GM10248 (cell line): ENCODE measurements at places on chromosomes 5 and 9.

DNA sequence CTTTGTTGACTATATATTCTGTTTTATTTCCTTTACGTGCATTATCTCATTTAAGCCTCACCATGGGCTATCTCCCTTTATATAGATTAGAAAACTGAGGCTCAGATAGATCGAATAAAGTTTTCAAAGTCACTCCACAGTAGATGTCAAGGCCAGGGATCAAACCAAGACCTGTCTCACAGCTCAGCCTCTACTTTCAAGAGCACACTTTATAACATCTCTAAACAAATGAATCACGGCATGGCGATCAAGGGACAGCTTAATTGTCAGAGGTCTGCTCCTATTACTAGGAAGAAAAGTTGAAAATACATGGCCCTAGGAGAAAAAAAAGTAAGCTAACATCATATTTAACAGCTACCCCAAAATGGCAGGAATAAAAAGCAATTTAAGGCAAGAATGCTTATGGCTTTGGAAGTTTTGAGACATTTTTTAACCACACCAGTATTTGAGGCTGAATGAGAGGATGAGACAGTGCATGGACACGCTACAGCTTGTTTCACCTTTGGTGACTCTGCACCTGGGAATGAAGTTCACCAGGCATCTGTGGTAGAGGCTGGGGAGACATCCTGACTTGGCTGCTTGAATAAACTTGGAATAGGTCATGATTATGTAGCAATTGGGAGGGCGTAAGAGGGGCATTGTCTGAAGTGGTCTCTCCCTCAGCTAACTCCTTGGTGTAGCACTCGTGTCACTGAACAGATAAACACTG lies 486.8 kb upstream of the WWC1 start:
- no peak for DNase-seq

- no peak for DNase-seq
Measured at GRCh38 chr9:89523948-89524347, 26.0 kb upstream of the SEMA4D start.

DNA sequence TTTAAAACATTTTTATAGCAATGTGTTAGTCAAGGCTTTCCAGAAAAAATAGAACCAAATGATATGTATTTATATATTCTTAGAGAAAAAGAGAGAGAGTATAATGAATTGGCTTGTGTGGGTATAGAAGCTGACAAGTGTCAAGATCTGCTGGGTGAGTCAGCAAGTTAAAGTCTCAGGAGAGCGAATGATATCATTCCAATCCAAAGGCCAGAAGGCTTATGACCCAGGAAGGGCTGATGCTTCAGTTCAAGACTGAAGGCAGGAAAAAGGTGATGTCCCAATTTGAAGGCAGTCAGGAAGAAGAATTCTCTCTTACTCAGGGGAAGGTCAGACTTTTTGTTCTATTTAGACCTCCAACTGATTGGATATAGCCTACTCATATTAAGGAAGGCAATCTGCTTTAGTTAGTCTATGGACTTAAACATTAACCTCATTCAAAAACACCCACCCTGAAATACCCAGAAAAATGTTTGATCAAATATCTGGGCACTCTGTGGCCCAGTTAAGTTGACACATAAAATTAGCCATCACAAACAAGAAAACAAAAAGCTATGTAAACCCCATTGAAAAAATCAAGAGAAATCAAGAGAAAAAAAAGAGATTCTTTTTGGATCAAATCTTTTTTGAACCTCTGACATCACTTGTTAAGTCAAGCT lies 189.6 kb downstream of the PIK3R1 start:
- no peak for DNase-seq

GRCh38 chr9:95316794-95317118 lies 753 bp downstream of the FANCC start:
- peak; percentile 75 for DNase-seq

GRCh38 chr5:150783422-150783928 lies 4.9 kb downstream of the SMIM3 start:
- DNase-seq: peak; percentile 50

DNA sequence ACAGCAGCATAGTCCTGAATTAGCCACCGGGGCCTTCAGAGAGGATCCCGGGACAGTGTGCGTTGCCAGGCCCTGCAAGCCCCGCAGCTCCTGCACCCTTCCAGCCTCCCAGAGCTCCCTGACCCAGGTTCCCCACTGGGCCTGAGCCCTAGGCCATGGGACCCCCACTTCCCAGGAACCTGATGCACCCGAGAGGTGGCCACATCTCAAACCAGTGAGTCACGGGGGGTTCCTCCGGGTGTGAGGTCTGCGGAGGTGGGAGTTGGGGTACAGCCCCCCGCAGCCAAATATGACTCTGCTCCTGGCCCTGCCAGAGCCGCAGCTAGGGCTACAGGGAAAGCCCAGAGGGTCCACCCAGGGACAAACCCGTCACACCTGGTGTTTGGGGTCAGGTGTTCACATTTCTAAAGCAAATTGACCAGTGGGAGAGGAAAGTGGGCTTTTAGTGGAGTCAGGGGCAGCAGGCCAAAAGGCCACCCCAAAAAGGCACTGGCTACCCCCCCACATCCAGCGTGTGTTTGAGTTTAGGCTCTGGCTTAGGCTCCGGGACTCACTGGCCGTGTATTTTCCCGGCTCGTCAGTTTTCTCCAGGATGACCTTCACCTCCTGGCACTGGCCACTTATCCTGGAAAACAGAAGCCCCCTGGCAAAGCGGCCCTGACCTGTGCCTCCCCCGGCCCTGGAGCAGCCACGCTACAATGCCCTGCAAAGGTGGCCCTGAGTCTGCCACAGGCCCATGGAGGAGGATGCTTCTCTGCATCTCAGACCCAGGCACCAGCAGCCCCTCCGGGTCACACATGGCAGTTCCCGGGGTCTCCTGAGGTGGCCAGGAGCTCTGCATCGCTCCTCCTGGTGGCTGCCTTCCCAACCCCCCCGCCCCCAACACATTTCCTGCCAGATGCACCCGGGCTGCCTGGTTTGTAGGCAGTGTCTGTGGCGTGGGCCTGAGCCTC lies 17.4 kb upstream of the OBP2B start:
- DNase-seq: no peak

DNA sequence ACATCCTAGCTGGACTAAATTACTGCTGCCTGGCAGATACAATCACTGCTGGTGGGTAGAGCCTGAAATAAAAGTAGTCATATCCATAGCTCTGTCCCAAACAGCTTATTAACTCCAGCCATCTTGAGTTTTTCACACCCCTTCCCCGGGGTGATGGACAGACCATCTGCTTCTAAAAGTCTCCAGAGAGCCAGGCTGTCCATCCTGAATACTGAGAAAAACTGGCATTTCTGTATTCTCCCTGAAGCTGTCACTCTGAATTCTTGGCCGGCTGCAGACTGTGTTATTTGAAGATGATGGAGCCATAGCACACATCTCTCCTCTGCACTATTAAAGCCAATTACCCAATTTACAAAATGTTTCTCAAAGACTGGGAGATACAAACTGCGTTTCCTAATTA lies 118.6 kb downstream of the GABBR2 start:
- no peak for DNase-seq

DNA sequence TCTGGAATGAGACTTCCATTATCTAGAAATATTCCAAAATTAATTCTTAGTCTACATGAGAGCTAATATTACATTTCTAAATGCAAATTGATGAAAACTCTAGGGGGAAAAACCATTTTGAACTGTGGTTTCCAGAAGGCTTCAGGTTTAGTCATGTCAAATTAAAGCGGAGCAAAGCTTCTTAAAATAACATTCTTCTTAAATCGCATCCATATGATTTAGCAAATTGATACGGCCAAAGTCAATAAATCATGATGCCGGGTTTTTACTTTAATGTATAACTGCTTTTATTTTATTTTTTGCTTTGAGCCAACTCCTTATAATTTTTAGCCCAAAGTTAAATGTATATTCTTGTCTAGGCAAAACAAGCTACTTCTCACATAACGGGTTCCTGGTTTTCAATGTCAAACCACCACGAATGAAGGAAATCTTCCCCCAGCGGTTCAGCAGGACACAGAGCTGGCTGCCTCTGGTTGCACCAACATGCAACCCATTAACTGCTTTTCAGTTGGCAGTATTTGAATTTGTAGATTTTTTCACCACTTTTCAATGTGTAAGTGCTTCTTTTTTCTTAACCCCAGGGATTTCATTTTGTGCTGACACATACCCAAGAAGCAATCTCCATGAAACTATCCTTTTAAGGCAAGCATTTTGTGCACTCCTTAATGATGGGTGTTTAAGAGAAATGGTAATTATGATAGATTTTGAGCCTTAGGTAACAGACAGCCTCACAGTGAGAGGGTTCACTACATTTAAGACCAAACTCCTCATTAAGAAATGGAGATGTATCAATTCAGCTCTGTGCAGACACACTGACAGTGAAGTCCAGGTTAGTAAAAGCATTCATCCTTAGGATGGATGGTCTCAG lies 35.5 kb downstream of the EFNA5 start:
- no peak for DNase-seq

GRCh38 chr9:75914883-75915452 lies 24.5 kb downstream of the PCSK5 start:
- DNase-seq: no peak

DNA sequence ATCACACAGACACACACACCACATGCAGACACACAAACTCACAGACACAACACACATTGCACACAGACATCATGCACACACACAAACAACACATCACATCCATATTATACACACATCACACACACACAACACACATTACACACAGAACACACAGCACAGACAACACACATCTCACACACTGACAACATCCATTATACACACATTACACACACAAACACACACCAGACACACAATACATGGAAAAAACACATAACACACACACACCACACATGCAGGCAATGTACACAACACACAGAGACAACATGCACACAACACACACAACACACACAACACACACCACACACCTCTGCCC lies 4.8 kb upstream of the CCDC187 start:
- DNase-seq: no peak

- DNase-seq: no peak
Measured at GRCh38 chr9:127396253-127396807, 639 bp upstream of the SLC2A8 start.

DNA sequence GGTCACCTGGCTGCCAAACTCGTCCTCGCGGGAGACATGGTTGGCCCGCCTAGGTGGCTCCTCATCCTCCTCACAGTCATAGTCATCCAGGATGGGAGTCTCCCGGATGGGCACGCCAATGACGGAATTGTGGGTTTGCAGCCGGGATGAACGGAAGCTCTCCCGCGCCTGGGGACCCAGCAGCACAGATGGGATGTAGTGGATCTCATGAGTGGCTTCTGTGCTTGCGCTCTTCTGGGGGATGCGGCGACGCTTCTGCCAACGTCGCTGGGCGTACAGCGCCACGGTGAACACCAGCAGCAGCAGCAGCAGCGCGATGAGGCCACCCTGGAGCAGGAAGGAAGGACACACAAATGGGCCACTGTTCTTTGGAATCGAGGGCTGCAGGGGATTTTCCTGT lies 200.4 kb downstream of the ASTN2 start:
- DNase-seq: no peak

DNA sequence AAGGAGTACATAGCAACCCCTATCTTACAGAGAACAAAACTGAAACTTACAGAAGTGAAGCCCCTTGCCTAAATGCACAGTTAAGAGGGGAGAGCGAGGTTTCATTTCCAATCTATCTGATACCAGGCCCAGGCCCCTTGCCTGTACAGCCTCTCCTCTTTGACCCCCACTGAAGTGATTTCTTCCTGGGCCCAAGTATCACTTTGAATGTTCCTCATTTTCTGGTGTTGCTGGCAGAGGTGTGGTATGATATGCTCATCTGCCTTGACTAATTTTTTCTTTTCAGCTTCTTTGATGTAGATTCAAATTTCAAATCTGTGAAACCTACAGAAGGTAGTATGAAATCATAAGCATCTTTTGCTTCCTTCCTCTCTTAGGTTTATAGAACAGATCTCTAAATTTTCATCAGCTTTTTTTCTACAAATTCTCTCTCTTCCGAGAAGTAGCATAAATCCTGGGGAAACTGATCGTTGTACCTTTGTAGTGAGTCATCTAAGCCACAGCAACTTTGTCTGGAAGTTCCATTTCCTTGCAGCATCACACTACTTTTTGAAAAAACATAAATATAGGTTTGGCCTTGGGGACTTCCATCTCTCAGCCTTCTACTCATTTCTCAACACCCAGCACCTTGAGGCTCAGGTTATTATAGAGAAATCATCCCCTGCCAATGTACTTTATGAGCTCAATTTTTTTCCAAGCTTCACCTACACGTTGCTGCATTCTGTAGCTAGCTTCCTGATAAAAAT lies 402.4 kb upstream of the PTGER4 start:
- DNase-seq: peak; percentile 6

DNA sequence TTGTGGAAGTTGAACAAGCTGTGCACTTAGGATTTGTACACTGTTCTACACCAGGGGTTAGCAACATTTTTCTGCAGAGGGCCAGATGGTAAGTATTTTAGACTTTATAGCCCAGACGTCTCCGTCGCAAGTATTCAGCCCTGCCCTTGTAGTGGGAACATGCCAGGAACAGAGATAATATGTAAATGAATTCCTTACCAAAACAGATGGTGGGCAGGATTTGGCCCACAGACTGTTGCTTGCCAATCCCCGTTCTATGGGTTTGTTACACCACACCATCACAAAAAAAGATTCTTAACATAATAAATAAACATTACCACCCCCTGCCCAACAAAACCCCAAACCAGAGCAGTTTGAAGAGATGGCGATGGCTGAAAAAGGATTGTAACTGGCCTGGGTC lies 74.3 kb downstream of the AMBP start:
- DNase-seq: no peak

DNA sequence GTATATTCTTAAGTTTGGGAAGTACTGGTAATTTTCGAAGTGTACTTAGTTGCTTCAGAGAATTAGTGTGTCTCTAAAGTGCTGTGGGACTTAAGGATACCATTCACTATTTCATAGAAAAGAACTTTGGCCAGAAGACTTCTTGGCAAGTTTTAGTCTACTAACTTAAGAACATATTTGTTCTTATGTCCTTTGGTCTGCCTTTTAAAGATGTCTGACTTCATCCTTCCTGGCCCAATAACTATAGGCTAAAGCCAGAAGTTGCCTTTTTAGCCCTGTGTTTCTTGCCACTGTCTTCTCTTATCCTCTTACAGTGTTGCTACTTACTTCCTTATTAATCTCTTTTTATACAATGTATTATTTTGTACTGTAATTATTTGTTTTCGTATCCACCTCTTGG lies 6.3 kb downstream of the RBM27 start:
- DNase-seq: no peak

- no peak for DNase-seq
Measured at GRCh38 chr5:126015235-126016181, 407.7 kb upstream of the GRAMD2B start.

- DNase-seq: no peak
Measured at GRCh38 chr5:16480821-16481538, 15.4 kb upstream of the ZNF622 start.

DNA sequence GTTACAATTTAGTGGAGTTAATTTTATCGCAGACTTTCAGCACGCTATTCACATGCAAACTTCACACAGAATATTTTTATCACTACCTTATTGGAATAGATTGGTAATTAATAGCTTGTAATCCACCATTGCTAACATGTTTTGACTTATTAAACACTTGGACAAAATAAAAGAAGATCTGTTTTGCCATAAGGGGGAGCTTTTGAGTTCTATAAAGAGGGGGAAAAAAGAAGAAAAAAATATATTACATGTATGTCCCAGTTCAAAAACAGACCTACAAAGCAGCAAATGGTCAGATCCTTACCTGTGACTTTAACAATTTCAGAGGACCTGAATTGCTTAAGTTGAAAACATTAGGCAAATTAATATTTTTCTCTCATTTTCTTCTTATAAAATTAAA lies 1.2 kb upstream of the PAPPA start:
- no peak for DNase-seq
